ENCODE measurements at places on chromosomes 5 and 9.

DNA sequence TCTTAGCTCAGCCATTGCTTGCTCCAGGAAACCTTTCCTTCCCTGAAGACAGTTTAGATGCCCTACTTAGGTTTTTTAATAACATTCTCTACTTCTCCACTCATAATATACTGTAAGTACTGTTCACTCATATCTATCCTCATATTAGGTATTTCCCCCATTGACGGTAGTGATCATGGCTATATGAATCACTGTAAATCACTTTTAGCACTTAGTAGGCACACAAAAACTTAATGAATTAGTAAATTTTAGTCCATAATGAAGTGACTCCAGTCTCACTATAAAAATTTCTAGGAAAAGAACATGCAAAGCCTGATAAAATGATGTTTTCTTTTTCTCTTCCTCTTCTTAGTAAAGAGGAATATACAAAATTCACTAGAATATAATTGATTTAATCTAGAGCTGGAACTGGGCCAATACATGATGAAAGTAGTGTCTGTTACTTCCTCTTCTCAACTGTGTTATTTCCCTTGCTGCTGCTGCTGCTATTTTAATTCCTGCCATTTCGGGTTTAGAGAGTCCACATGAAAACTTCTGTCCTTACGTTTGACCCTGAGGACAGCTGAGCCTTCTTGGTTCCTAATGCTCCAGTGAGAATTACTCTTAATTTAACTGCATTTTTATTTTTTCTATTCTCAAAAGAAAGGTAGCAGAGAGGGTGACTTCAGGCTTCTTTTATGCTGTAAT is 73.5 kb downstream of the LNPEP start:
- DNase-seq, result no peak

DNA sequence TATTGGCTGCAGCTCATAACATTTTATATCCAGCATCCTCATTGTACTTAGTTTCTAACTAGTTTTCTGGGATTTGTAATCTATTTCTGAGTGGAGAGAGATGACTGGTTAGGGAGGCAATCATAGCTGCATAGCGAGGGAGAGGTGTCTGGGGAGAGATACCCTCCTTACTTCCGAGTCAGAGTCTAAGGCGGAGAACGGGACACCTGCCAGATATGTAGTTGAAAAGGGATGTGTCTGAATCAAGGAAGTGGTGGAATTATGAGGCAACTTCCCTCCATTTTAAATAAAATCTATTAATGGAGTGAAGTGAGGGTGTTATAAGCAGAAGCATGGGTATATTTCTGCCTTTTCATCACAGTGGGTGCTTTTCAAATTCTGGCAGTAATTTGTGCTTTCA is 126.5 kb downstream of the MAST4 start:
- no peak for DNase-seq

DNA sequence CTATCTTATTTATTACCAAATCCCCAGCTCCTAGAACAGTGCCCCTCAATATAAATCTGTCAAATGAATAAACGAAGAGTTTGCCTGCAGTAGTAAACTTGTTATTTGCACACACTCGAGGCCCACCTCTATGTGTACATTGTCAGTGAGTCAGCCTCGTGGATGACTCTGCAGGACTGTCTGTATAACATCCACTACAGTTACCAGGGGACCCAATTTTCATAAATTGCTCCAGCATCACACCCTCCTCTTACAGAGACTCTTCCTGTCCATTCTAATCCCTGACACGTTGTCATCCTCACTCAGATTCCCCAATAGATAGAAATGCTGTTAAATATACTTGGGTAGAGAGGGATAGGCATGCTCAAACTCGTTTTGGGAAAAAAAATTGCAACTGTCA is 478.5 kb downstream of the RAB3C start:
- no peak for DNase-seq

- no peak for DNase-seq
Observed at GRCh38 chr5:173762930-173763329, 125.2 kb upstream of the CPEB4 start.

DNA sequence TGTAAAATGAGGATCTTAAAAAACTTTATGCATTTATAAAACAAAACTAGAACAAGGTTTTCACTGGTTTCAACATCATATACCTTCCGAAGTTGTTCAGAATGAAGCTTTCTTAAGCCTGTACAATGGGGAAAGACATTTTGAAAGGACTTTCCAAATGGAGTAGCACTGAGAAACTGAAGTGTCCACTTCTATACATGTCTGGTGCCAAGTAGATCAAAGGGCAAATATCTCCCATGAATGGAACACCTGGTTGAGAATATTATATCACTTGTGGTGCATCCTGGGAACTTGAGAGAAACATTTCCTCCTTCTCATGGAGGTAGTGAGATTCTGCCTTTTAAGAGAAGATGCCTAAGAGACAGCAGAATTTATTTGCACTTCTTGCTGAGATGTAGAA is 182.1 kb upstream of the ACTBL2 start:
- no peak for DNase-seq

GRCh38 chr9:75823151-75823550 is 67.3 kb upstream of the PCSK5 start:
- no peak for DNase-seq

- peak; percentile 90 for DNase-seq
Observed at GRCh38 chr5:176361437-176362232, at the start of gene KIAA1191. TSS of gene KIAA1191 (minus strand) at chr5:176361764. CDS start at chr5:176359508, 2,256 bp downstream.

- no peak for DNase-seq
Observed at GRCh38 chr5:35096932-35097331, 49.2 kb upstream of the AGXT2 start.

GRCh38 chr9:114151426-114151956 is 3.8 kb upstream of the COL27A1 start:
- DNase-seq, result no peak

DNA sequence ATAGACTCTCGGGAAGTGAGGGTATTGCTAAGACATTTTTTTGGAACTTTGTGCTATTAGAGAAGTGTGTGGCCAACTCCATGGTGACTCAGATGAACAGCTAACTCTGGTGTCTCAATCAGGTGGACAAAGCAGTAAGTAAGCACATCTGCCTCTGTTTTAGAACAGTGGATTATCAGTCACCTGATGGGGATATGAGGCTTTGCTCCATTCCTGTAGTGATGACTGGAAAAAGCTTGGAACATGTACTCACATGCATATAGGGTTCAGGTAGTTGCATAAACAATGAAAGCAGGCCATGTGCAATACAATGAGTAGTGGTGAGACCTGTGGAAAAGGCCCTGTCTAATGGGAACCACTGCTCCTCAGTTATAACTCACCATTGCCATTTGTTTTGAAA is 168.2 kb upstream of the FBN2 start:
- no peak for DNase-seq

- no peak for DNase-seq
Observed at GRCh38 chr5:37552770-37553719, 173.9 kb downstream of the WDR70 start.

DNA sequence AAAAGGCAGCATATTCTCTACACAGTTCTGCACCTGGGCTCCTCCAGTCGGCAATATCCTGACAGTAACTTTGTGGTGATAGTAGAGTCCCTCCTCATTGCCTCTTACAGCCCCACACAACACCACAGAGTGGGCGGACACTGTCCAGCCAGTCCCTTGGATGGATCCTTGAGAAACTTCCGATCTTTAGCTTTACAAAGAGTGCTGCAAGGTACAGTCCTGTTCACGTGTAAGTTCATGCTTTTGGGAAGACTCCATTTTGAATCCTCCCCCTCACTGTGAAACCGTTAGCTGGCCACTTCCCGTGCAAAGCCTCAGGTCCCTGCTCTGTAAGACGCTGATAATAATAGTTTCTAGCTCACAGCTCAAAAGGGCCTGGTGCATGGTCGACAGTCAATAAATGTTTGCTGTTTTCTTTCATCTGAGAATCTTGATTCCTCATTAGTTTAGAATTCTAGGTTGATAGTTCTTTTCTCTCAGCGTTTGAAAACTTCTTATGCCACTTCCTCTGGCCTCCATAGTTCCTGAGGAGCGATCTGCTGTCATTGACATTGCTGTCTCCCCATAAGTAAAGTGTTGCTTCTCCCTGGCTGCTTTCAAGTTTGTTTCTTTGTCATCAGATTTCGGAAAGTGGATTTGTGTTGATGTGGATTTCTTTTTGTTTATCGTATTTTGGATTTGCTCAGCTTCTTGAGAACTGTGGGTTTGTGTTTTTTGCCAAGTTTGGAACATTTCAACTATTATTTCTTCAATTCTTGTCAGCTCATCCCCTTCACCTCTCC is 82.9 kb downstream of the COL23A1 start:
- DNase-seq, result no peak

DNA sequence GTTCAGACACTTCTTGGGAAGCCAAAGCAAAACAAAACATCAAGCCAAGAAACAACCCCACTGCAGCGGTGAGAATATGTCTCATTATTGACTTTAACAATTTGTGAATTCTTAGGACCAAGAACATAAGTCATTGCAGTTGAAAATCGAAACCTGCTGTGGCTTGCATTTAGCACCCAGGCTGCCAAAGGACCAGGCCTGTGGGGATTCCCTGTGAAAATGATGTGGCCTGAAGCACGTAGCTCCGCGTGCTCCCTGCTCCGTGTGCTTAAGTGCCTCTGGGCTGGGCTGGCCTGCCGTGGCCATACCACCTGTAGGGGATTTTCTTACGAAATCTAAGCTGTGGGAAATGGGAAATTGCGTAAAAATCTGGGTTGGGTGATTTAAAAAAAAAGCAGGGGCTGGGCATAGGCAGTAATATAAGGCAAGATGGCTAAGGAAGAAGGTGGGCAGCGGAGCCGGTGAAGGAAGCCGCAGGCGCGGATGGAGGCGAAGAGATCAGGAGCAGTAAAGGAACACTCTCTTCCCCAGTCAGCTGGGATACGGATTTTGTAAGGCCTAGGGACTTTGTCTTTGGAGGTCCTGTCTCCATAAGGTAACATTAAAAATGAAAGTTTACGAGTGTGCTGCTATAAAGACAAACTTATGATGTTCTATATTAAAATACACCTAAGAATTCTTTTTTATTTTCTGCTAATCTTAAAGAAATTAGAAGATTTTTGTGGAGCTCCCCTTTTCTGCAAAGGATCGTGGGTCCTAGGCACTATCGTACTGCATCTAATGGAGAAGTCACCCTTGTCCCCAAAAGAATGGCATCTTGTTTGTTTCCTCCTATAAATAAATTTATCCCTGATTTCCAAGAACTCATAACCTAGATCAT is 189.6 kb upstream of the SEMA6A start:
- DNase-seq, result no peak

DNA sequence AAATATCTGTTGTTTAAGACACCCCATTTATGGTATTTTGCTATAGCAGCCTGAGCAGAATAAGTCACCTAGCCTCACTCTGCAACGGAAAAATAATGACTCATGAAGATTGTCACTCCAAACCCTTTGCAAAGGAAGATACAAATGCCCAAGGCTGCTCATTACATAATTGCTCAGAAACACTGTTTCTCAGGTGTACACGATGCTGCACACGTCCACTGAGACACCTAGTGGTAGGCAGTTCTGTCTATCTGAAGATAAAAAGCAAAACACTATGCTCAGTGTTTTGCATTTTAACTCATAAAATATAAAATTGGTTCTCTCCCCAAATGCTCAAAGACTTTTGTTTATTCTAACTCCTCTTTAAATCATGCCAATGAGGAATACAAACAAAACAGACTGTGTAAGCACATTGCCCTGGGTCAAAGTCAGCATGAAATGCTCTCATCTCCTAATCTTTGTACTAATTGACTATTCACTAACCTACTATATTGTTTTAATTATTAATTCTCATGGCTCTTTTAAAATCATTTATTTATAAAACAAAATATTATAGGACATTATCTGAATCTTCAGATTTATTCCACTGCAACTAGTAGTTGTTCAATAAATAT is 7.7 kb upstream of the TSLP start:
- no peak for DNase-seq

- DNase-seq, result no peak
Observed at GRCh38 chr5:149961186-149961685, 678 bp downstream of the SLC26A2 start.

DNA sequence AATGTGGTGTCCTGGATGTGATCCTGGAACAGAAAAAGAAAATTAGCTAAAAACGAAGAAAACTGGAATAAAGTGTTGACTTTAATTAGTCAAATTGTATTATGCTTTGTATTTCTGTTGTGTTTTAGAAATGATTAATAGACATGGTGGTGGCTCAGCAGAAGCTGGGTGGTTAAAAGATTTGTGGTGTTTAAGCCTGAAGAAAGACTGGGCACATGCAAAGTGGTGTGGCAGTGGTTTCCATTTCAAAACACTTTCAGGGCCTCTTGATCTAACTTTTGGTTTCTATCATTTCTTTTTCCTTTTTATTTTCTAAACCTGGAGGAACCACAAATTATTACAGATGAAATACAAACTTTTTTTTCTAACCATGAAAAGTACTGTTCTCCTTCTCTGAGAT is 44.1 kb downstream of the ADGRV1 start:
- DNase-seq, result no peak

GRCh38 chr5:65296067-65296466 is 185.7 kb downstream of the ADAMTS6 start:
- DNase-seq, result no peak

GRCh38 chr9:86413971-86414880 is 60.0 kb upstream of the TUT7 start:
- DNase-seq, result no peak

DNA sequence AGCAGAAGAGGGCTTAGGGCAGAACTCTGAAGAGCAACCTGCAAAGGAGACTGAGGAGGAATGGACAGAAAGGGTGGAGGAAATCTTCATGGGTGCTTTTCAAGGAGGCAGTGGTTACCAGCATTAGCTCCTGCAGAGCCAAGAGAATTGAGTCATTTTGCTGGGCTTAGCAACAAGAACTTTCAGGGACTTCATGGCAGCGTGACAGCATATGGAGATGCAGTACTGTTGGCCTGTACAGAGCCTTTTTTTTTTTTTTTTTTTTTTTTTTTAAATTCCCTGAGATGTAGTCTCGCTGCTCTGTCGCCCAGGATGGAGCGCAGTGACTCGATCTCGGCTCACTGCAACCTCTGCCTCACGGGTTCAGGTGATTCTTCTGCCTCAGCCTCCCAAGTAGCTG is 296.0 kb upstream of the DMRT1 start:
- DNase-seq, result no peak

- no peak for DNase-seq
Observed at GRCh38 chr5:43275391-43275790, 37.8 kb downstream of the HMGCS1 start.

DNA sequence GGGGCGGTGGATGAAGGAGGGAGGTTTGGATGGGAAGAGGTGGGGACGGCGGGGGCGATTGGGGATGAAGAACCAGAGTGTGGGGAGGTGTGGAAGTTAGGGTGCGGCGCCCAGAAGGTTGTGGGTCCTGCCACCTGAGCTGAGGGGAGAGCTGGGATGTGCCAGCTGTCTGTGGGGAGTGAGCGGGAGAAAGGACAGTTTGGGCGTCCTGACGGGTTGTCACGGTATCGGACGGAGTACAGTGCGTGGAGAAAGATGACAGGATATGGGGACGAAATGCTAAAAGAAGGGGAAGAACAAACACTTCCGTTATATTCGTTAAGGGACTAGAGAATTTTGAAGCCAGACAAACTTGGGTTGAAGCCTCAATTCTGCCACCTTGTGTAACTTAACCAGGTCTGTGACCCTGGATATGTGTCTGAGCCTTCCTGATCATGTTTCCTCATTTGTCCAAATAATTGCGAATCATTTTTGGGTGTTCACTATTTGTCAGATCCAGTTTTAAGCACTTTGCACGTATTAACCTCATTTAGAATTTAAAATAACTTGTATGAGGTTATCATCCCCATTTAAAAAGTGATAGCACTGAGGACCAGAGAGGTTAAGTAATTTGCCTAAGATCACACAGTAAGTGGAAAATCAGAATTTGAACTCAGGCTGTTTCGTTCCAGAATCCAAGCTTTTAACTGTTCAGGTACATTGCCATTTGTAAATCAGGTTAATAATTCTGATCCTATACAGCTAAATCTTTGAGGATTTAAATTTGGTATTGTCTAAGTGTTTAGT is 689 bp downstream of the CNTRL start:
- DNase-seq, result no peak

- DNase-seq, result peak; percentile 81
Observed at GRCh38 chr5:172716796-172717313, 54.1 kb downstream of the DUSP1 start.

Measured in stimulated activated effector memory CD8-positive, alpha-beta T cell treated with anti-CD3 and anti-CD28 coated beads, Interleukin-12 subunit alpha, Interleukin-12 subunit beta, amount 100 ng/mL, for 72 hours (primary cell).